Activated CD8-positive, alpha-beta T cell treated with anti-CD3 and anti-CD28 coated beads, Interleukin-2, amount 10 ng/mL, durations not matched to agents 7 days and 5 days (primary cell): ENCODE measurements at places on chromosomes 5 and 9. TPM values are rescaled to one million over a fixed set of nuclear protein-coding genes. Genes with fewer than 3 reads are reported as not detected.

The HAVCR2 gene
- total RNA-seq, result 78.7 TPM

GRCh38 chr9:136604823-136605525, 57.7 kb upstream of the EGFL7 start:
- H3K4me3 ChIP-seq, result no peak overlapping the region
- H3K4me1 ChIP-seq, result no peaks in the 10 kb centered on the region
- no peak for DNase-seq
- H3K27ac ChIP-seq, result no peak overlapping the region

- no peak overlapping the region for H3K4me3 ChIP-seq
- no peak for DNase-seq
- H3K27ac ChIP-seq, result no peak overlapping the region
- peaks cover 73% of the 10 kb centered on the region for H3K36me3 ChIP-seq
These were observed 57.9 kb downstream of the DIAPH1 start for GRCh38 chr5:141560725-141561483.

The REEP2 gene
- 1.1 TPM for total RNA-seq

DNA sequence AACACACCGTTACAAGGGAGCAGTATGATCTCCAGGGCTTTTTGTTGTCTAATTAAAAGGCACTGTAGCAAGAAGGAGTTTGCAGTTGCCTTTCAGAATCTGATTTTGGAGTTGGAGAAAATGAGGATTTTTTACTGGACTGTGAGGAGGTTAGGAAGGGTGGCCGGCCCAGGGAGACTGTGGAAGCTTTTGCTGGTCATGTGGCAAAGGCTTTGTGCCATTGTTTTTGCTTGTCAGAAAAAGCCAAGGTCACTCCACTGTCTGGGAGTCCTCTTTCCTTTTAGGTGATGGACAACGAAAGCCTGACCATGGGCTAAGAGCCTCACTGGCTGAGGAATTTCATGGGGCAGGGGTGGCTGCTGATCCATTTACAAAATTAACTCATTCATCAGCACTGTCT, 10.3 kb upstream of the WHRN start:
- no peaks in the 10 kb centered on the region for H3K36me3 ChIP-seq
- peaks cover 20% of the 10 kb centered on the region for H3K4me1 ChIP-seq
- no peak for DNase-seq

GRCh38 chr5:177430972-177431316, 4.5 kb downstream of the GRK6 start:
- H3K27me3 ChIP-seq, result no peaks in the 10 kb centered on the region
- peak overlapping the region; percentile 97 for H3K4me3 ChIP-seq
- DNase-seq, result no peak
- H3K27ac ChIP-seq, result peak overlapping the region; percentile 93
- H3K36me3 ChIP-seq, result peaks cover 85% of the 10 kb centered on the region

DNA sequence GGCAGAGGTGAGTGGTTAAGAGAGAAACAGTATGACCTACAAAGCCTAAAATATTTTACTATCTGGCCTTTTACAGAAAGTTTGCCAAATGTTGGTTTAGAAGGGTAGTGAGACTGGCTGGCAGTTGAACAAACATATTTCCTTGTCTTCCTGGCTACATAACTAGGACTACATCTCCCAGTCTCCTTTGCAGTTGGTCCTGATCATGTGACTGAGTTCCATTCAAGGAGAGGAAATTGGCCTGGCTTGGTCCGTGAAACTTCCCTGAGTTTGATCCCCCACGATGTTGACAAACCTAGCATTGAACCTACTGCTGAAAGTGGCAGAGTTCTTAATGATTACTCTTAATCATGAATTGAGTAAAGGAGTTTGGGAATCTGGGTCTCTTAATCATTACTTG, 280.8 kb downstream of the SLIT3 start:
- DNase-seq, result no peak
- no peaks in the 10 kb centered on the region for H3K27me3 ChIP-seq
- no peaks in the 10 kb centered on the region for H3K4me1 ChIP-seq
- H3K36me3 ChIP-seq, result no peaks in the 10 kb centered on the region
- H3K4me3 ChIP-seq, result no peak overlapping the region

The RICTOR gene
- total RNA-seq, result 38.8 TPM

- H3K4me3 ChIP-seq, result no peak overlapping the region
- H3K36me3 ChIP-seq, result no peaks in the 10 kb centered on the region
- peaks cover 6% of the 10 kb centered on the region for H3K4me1 ChIP-seq
- no peaks in the 10 kb centered on the region for H3K27me3 ChIP-seq
- no peak overlapping the region for H3K27ac ChIP-seq
These were observed 69.9 kb upstream of the SLC1A1 start for GRCh38 chr9:4420351-4420750.

The SHISAL2B gene
- not detected for total RNA-seq

GRCh38 chr9:86353655-86354010, 577 bp downstream of the TUT7 start:
- H3K36me3 ChIP-seq, result peaks cover 33% of the 10 kb centered on the region
- peaks cover 2% of the 10 kb centered on the region for H3K27me3 ChIP-seq
- peaks cover 38% of the 10 kb centered on the region for H3K4me1 ChIP-seq
- peak; percentile 46 for DNase-seq
- H3K4me3 ChIP-seq, result peak overlapping the region; percentile 98

DNA sequence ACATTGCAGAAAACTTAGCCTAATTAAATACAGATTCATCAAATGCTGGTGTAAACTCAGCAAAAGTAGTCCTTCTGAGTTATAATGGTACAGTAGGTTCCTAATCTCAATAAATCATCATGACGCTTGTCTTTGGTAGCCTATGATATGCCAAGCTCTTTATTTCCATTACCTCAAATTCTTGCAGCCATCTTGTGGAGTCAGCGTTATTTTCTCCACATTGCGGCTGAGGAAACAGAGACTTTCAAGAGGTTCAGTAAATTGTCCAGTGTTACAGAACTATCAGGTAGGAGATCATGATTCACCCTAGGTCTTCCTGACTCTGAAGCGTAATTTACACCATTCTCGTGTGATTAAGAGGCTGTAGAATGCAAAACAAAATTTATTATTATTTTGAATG, 237.2 kb downstream of the PCSK5 start:
- H3K4me3 ChIP-seq, result no peak overlapping the region
- H3K36me3 ChIP-seq, result no peaks in the 10 kb centered on the region
- H3K27ac ChIP-seq, result no peak overlapping the region
- DNase-seq, result no peak
- no peaks in the 10 kb centered on the region for H3K4me1 ChIP-seq

- no peak overlapping the region for H3K27ac ChIP-seq
- DNase-seq, result no peak
- H3K4me1 ChIP-seq, result no peaks in the 10 kb centered on the region
- H3K4me3 ChIP-seq, result no peak overlapping the region
- H3K36me3 ChIP-seq, result peaks cover 3% of the 10 kb centered on the region
- H3K27me3 ChIP-seq, result no peaks in the 10 kb centered on the region
These were observed 80.2 kb downstream of the PJA2 start for GRCh38 chr5:109329333-109330237.

DNA sequence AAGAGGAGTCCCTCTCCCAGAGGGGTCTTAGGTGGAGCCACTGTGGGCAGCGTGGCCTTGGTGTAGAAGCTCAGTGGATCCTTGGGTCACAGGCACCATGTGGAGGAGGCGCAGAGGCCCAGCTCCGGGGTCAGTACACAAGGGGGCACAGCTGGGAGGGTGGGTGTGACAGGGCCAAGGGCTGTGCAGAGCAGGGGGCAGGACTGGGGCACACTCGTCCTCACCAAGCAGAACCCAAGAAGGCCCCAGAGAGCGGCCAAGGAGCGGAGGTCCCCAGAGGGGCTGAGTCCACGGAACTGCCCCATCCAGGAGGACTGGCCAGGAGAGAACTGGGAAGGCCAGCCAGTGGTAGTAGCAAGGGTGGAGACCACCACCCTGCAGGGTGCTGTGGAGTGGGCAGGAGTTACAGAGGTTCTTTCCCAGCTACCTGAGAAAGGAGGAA, 2.5 kb upstream of the LPCAT1 start:
- peaks cover 9% of the 10 kb centered on the region for H3K27me3 ChIP-seq
- DNase-seq, result no peak
- no peak overlapping the region for H3K27ac ChIP-seq
- H3K4me1 ChIP-seq, result peaks cover 14% of the 10 kb centered on the region

- no peaks in the 10 kb centered on the region for H3K4me1 ChIP-seq
- no peak overlapping the region for H3K4me3 ChIP-seq
- H3K27ac ChIP-seq, result no peak overlapping the region
- H3K36me3 ChIP-seq, result no peaks in the 10 kb centered on the region
- no peak for DNase-seq
These were observed 41.4 kb upstream of the FSTL4 start for GRCh38 chr5:133653760-133654049.

GRCh38 chr5:108857905-108858304, 110.2 kb downstream of the FER start:
- H3K27me3 ChIP-seq, result no peaks in the 10 kb centered on the region
- DNase-seq, result no peak
- no peaks in the 10 kb centered on the region for H3K36me3 ChIP-seq
- H3K4me3 ChIP-seq, result no peak overlapping the region

The ZNF879 gene
- total RNA-seq, result 4.1 TPM

DNA sequence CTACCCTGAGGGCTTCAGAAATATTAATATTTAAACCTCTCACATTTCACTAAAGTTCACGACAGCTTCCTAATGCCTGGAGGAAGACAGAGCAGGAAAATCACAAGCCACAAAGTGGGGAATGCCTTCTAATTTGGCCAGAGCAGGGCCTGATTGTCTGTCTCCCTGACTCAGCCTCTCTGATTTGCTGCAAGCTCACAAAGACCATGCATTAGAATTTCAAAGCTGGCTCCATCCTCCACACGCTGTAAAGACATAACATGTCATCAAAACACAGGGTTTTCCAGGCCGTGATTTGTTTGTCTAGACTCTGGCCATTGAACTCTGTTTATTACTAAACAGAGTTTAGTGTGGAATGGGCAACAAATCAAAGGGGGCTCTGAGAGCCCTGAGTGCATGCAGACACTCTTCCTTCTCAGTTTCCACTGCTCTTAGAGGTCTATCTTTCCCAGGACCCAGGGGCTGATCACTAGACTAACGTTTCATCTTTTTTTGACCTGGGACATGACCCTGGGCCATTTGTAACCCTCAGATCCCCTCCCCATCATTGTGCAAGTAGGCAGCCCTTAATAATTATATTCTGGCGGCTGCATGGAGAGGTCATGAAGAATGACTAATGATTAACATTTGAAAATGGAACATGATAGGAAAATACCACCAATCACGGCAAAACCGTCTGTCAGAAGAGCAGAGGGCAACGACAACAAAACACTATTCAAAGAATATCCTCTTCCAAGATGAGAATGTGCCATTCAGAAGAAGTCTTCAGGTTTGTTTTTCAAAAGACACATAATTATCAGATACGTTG, 140.2 kb downstream of the ENC1 start:
- DNase-seq, result no peak
- H3K27ac ChIP-seq, result no peak overlapping the region
- H3K27me3 ChIP-seq, result no peaks in the 10 kb centered on the region
- H3K4me3 ChIP-seq, result no peak overlapping the region
- no peaks in the 10 kb centered on the region for H3K4me1 ChIP-seq

GRCh38 chr9:112530751-112531205, 44.2 kb downstream of the KIAA1958 start:
- no peak for DNase-seq
- no peaks in the 10 kb centered on the region for H3K27me3 ChIP-seq
- no peak overlapping the region for H3K4me3 ChIP-seq
- H3K4me1 ChIP-seq, result no peaks in the 10 kb centered on the region
- no peak overlapping the region for H3K27ac ChIP-seq

- H3K4me3 ChIP-seq, result no peak overlapping the region
- no peak for DNase-seq
- no peaks in the 10 kb centered on the region for H3K36me3 ChIP-seq
- H3K4me1 ChIP-seq, result no peaks in the 10 kb centered on the region
- H3K27ac ChIP-seq, result no peak overlapping the region
- peaks cover 9% of the 10 kb centered on the region for H3K27me3 ChIP-seq
These were observed 197.4 kb upstream of the ELL2 start for GRCh38 chr5:96159043-96159442.

GRCh38 chr9:105308461-105309341, 64.2 kb downstream of the SLC44A1 start:
- no peak for DNase-seq
- H3K27ac ChIP-seq, result no peak overlapping the region
- no peaks in the 10 kb centered on the region for H3K36me3 ChIP-seq
- H3K27me3 ChIP-seq, result no peaks in the 10 kb centered on the region

The ADRA1B gene
- not detected for total RNA-seq

The CBY3 gene
- total RNA-seq, result 0.55 TPM

DNA sequence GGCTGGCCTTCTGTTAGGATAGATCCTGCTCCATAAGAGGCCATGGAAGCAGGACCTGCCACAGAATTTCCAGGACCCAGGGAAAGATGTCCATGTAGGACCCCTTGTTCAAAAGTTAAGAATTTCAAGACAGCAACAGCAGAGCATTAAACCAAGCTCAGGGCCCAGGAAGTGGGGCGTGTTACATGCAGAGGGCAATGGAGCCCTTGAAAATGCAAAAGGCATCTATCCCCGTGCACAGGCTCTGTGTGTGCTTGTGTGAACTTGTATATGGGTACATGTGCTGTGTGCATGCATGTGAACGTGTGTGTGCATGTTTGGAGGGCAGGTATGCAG, 14.4 kb upstream of the NKD2 start:
- H3K4me3 ChIP-seq, result no peak overlapping the region
- H3K36me3 ChIP-seq, result no peaks in the 10 kb centered on the region
- peaks cover 37% of the 10 kb centered on the region for H3K4me1 ChIP-seq
- H3K27ac ChIP-seq, result no peak overlapping the region
- DNase-seq, result no peak

The PLPP6 gene
- 5.2 TPM for total RNA-seq

DNA sequence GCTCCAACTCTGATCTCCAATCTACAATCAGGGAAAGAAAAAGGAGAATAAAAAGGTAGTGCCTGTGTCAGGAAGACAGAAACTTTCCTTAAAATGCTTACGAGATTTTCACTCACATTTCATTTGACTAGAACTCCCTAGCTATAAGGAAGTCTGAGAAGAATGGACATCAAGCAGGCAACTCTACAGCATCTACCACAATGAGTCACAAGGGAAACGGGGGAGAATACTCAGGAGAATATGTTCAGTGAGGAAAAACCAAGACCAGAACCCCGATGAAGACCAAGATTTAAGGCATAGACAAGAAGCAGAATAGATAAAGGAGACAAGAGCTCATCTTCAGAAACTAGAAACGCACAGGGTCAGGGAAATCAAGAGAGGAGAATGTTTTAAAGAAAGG, 9.0 kb upstream of the SETD9 start:
- H3K27me3 ChIP-seq, result peaks cover 15% of the 10 kb centered on the region
- H3K4me3 ChIP-seq, result no peak overlapping the region
- peaks cover 10% of the 10 kb centered on the region for H3K36me3 ChIP-seq
- DNase-seq, result no peak

GRCh38 chr9:135580664-135581380, 19.3 kb downstream of the PAEP start:
- no peaks in the 10 kb centered on the region for H3K4me1 ChIP-seq
- H3K36me3 ChIP-seq, result no peaks in the 10 kb centered on the region
- no peaks in the 10 kb centered on the region for H3K27me3 ChIP-seq

GRCh38 chr9:30928045-30928444, 1456.4 kb upstream of the ACO1 start:
- no peak overlapping the region for H3K27ac ChIP-seq
- no peaks in the 10 kb centered on the region for H3K4me1 ChIP-seq
- H3K4me3 ChIP-seq, result no peak overlapping the region
- no peaks in the 10 kb centered on the region for H3K27me3 ChIP-seq

The ZNG1A gene
- 33.5 TPM for total RNA-seq

- no peaks in the 10 kb centered on the region for H3K27me3 ChIP-seq
- peaks cover 21% of the 10 kb centered on the region for H3K36me3 ChIP-seq
- DNase-seq, result no peak
- peak overlapping the region; percentile 86 for H3K27ac ChIP-seq
- H3K4me1 ChIP-seq, result peaks cover 25% of the 10 kb centered on the region
These were observed 564 bp upstream of the TOR2A start for GRCh38 chr9:127735530-127736185.
